ENCODE measurements at places on chromosomes 4 and X. TPM values are rescaled to one million over a fixed set of nuclear protein-coding genes. Genes with fewer than 3 reads are reported as not detected.

DNA sequence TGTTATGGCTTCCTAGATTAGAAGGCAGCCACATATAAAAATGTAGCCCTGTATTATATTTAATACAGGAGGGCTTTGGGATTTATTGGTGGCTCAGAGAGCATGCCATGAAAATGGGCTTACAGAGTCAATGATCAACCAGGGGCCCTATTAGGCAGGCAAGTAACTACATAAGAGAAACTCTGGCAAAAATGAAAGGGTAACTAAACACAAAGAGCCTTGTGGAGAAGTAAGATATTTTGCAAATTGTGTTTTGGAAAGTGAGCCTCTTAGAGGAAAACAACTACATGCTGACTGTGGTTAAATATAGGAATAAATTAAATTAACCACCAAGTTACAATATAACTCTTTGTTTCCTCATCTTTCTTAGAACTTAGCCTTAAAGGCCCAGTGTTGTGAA is 5.5 kb downstream of the SAT1 start:
- no peak for DNase-seq

DNA sequence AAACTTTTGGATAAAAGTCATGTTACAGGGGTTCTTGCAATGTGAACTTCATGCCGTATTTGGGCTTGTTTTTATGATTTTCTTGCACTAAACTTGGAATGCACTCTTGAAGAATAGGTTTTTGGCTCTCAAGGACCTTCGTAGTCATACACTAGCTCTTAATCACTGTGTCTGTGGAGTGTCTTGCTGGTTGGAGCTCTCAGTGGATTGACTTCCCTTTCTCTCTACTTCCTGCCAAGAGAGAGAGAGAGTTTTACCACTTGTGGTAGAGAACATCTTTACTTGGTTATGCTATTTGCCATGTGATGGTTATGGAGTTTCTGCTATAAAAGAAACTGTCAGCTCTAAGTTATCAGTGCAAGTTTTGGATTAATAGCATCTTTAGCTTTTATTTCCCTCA is 112.4 kb downstream of the BMPR1B start:
- peak; percentile 14 for DNase-seq

DNA sequence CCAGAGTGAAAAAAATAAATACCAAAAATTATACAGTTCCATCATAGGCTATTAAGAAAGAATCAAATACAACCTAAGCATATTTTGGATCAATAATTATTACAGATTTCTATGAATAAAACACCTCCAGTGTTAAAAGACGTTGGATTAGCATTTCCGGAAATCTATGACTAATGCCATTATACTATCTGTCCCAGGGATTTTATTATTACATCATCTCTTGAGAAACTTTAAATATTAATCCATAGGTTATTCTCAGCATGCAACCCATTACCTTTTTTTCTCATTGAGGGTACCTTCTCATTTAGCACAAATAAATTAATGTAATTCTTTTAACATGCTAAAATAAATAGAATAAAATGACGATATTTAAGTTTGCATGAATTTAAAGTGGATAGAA is 44.6 kb downstream of the CXorf58 start:
- DNase-seq = no peak

DNA sequence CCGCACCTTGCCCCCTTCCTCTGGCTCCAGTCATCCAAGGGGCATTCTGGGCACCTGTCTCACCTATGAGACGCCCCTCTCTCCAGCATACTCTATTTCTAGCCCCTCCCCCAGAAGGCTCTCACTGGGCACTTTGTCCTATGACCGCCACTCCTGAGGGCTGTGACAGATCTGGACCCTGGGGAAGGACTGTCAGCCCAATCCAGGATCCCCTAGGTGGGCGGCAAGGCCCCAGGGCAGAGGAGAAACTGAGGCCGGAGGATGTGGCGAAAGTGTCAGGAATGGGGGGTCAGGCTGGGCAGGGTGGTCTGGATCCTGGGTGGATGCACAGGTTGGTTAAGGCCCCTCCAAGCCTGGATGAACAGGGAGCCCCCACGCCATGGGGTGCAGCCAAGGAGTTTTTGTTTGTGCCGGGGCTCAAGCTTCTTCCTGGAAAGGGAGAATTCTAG is 16.2 kb upstream of the NAT8L start:
- no peak for DNase-seq

DNA sequence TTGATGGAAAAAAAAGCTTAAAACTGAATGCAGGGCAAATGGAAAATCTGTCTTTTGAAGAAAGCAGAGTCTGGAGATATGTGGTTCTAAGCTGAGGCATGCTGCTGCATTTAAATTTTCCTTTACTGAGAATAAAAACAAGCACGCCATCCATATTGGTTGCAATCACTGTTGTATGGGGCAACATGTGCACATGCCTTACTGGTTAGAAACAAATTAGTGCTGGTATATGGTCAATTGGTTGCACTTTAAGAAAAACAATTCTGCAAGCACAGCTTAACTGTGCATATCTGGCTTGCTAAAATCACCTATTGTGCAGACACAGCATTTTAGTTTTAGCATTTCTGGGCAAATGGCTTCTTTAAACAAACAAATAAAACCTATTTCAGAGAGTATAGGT is 239.1 kb downstream of the NDST4 start:
- no peak for DNase-seq

DNA sequence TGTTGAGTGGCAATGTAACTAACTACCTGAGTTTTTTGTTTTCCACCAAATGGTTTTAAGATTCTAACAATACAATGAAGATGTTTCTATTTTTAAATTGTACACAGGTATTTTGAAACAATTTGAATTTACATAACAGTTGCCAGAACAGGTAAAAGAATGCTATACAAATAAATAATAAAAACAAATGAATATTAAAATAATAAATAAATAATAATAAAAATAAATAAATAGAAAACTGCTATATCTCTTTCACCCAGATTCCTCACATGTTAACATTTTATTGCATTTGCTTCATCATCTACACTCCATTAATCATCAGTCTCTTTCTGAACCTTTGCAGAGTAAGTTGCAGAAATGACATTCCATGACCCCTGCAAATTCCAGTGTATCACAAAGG is 32.3 kb upstream of the DSPP start:
- DNase-seq = no peak

GRCh38 chrX:57822398-57822797 is 87.9 kb downstream of the ZXDA start:
- no peak for DNase-seq

- no peak for DNase-seq
Observed at GRCh38 chr4:178090640-178091411, 648.6 kb upstream of the AGA start.

- DNase-seq = no peak
Observed at GRCh38 chr4:81518762-81519426, 47.2 kb upstream of the RASGEF1B start.

- DNase-seq = no peak
Observed at GRCh38 chr4:10096978-10097335, 19.6 kb downstream of the WDR1 start.

GRCh38 chr4:98659741-98660462 is 1.5 kb upstream of the TSPAN5 start:
- peak; percentile 74 for DNase-seq

DNA sequence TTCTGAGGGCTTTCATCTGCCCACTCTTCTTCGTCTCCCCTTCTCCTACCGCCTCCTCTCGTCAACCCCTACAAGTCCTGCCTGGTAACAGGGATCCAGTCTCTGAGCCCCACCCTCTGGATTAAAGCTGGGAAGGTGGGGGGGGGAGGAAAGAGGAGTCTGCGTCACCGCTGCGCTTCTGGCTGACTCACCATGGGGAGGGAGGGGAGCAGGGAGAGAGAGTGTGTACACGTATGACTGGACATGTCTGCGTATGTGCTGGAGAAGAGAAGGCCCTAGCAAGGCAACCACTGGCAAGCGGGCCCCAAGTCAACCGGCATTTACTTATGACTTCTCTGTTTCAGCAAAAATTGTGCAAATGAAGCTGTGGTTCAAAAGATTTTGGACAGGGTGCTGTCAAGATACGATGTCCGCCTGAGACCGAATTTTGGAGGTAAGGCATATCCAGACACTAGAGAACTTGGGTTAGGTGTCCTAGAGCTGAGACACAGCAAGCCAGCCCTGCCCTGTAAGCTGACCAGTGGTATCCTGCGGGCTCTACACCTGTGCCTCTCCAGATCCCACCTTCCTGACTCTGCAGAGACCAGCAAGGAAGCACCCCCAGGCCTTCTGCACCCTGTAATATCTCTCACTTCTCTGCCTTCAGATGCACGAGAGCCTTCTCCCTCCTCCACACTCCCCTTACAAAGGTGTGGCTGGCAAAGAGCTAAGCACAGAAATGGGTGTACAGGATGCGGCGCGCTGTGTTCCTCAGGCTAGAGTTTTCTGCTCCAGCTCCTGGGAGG is 2.5 kb downstream of the GABRQ start:
- no peak for DNase-seq

DNA sequence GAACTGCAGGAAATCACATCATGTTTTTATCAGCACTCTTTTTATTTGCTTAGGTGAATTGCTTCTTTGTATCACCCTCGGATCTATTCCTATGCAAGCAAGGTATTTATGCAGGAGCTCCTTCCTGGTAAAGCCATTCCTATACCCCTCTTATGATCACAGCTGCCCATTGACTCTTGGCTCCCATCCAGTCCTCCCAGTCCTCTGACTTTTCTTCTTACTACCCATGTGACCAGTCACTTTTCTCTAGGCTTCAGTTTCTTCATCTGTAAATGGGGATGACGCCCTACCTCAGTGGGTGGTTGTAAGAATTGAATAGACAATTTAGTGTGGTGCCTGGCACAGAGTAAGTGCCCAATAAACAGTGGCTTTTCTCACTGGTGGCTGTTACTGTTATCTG is 144.9 kb downstream of the FHIP1A start:
- DNase-seq = no peak

- DNase-seq = no peak
Observed at GRCh38 chr4:161350946-161351345, 812.9 kb downstream of the FSTL5 start.

TMPRSS11D gene
- total RNA-seq = not detected

OPRPN gene
- not detected for total RNA-seq

NPY2R gene
- not detected for total RNA-seq

CCDC149 gene
- total RNA-seq = 5.8 TPM

RAB33A gene
- total RNA-seq = 3.3 TPM

ADGRL3 gene
- not detected for total RNA-seq

RBM47 gene
- total RNA-seq = 2.0 TPM

F8A3 gene
- 0.32 TPM for total RNA-seq

RAB41 gene
- not detected for total RNA-seq

Measured in GM23248 (cell line).